ENCODE measurements at places on chromosomes 2 and 18. TPM values are rescaled to one million over a fixed set of nuclear protein-coding genes. Genes with fewer than 3 reads are reported as not detected.

Gene TNFAIP6
- total RNA-seq: not detected

DNA sequence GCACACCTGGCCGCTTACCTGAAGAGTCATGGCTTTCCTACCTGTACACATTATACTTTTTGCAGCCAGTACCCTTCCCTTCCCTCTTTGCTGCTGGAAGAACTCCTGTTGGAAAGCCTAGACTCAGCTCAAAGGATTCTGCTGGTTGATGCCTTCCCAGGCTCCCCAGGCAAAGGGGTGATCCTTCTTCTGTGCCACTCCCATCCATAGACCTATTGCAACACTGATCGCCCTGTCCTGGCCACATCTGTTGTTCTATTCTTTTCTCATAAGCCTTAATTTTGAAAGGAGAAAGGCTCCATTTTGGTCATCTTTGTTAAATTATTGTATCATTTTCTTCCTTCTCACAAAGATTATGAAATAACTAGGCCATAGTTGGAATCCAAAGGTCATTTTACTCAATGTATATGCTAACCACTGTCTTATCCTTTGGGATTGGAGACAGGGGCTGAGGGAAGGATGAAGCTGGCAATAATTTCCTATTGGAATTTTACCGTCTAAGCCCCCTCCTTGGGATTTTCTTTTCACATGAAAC, 3.4 kb upstream of the PRKCE start:
- DNase-seq: no peak

- peak; percentile 43 for DNase-seq
These were observed 1.3 kb upstream of the CYP26B1 start for GRCh38 chr2:72148837-72149555.

GRCh38 chr2:59237311-59237710, 996.2 kb upstream of the FANCL start:
- no peak for DNase-seq

Gene NFE2L2
- total RNA-seq: 51.3 TPM

DNA sequence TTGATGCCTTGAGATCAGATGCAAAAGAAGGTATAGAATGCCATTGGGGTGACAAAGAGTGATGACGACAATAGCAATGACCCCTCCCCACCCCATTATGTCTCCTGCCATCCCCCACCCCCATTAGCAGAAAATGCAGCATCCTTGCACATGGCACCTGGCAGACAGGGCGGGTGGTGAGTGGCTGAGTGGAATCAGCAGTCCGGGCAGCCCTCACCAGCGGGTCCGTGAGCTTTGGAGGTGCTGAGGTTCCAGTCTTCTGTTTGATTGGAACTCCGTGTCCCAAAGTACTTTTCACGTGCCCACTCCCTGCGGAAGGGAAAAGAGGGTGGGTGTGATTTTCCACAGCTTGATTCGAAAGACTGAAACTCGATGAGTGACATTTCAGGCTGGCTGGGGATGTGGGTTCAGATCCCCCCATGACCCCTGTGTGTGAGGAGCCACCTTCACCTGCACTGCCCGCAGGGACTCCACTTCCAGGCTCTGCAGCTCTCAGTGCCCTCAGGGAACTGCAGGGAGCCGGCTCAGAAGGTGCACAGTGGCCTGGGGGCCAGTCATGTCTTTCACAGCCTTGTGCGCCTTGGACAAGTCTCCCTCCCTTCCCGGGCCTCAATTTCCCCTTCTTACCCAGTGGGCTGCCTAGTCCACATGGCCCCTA, 130.9 kb downstream of the GLI2 start:
- no peak for DNase-seq

DNA sequence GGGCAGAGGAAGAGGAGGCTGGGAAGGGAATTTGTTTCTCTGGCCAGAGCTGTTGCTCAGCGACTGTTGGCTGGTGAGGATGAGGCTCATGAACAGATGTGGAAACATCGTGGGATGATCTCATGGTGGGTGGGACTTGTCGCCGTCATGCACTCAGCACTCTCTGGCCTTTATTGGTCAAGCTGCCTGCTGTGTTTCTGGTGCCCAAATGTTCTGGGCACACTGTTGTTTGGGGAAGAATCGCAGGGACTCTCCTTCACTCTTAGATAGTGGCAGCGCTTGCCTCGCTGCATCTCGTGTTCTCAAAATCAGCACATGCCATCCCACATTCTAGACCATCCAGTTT, 145.6 kb downstream of the AGAP1 start:
- no peak for DNase-seq

DNA sequence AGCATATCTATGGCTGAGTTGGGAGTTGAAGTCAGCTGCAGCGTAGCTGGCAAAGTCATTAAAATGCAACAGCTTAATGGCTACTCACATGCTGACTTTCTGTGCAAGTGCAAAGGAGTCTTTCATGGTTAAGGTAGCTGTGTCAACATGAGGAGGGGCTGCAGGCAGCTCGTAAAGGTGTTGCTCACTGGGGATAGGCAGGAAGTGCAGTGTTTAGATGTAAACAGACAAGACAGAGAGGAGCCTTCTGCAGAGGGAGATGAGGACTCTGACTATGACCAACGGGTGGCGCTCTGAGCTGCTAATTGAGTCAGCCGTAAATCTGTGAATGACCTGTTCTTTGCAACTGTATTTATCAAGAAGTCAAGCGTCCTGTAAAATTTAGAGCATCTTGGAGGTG, 22.3 kb upstream of the CAVIN2 start:
- DNase-seq: peak; percentile 13

GRCh38 chr18:79917853-79918614, 33.4 kb downstream of the SLC66A2 start:
- peak; percentile 7 for DNase-seq
